ENCODE measurements at places on chromosomes 13 and 19.

- DNase-seq = no peak
Observed at GRCh38 chr13:65881561-65882155, 1348.5 kb downstream of the PCDH9 start.

DNA sequence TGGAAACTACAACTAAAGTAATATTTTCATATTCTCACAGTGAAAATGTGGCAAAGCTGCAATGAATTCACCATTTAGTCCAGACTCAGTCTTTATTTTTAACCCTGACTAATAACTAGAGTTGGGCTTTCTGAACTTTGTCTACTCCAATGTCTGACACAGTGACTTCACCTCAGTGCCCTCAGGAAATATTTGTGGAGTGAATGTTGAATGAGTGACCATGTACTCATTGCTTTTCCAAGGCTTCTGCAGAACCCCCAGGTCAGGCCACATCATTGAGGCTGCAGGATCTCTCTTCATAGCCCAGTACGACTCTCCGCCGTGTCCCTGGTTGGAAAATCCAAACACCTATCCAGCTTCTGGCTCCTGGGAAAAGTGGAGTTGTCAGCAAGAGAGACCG, 1.8 kb downstream of the ZNF175 start:
- DNase-seq = no peak

GRCh38 chr13:80340651-80341100, 250 bp downstream of the SPRY2 start:
- no peak for DNase-seq

DNA sequence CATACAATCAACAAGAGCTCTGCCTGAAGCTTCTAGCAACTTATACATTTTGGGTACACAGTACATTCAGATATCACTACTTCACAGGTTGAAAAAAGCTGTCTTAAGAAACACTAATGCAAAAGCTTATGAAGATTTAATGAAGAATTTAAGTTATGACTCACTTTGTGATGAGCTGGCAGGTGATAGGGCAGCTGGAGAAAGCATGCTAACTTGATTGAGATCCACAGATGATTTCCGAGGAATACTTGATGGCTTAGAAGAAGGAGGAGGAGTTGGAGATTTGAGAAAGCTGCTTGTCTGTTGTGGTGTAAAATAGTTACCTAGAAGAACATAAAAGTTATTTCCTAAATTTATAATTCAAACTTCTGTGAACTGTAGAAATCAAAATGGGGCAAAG, 23.3 kb downstream of the EXOSC8 start:
- no peak for DNase-seq

DNA sequence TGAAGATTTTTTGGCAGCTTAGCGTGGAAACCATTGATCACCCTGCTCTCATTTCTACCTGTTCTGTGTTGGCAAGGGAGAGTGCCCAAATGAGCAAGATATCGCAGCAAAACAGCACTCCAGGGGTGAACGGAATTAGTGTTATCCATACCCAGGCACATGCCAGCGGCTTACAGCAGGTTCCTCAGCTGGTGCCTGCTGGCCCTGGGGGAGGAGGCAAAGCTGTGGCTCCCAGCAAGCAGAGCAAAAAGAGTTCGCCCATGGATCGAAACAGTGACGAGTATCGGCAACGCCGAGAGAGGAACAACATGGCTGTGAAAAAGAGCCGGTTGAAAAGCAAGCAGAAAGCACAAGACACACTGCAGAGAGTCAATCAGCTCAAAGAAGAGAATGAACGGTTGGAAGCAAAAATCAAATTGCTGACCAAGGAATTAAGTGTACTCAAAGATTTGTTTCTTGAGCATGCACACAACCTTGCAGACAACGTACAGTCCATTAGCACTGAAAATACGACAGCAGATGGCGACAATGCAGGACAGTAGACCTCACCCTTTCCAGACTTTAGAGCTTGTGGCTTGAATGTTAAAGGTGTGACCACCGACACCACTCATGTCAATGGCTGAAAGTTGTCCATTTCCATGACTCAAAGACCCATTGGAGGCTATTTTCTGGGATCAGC, 5.8 kb downstream of the CEBPG start:
- no peak for DNase-seq

GRCh38 chr19:18626906-18627305, 9.9 kb upstream of the KLHL26 start:
- no peak for DNase-seq

GRCh38 chr19:12757544-12758274, 6.1 kb downstream of the BEST2 start:
- peak; percentile 74 for DNase-seq

DNA sequence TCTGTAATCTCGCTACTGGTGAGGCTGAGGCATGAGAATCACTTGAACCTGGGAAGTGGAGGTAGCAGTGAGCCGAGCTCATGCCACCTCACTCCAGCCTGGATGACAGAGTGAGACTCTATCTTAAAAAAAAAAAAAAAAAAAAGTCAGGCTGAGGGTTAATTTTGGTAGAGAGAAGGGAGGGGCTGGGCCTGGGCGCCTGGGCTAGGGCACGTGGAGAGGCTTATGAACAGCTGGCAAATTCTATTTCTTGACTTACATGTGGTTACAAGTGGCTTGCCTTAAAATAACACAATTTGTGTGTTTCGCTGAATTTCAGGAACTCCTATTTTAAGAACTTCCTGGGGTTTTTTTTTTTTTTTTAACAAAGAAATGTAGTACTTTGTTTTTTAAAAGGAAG, 47.6 kb upstream of the MAP3K10 start:
- DNase-seq = no peak

DNA sequence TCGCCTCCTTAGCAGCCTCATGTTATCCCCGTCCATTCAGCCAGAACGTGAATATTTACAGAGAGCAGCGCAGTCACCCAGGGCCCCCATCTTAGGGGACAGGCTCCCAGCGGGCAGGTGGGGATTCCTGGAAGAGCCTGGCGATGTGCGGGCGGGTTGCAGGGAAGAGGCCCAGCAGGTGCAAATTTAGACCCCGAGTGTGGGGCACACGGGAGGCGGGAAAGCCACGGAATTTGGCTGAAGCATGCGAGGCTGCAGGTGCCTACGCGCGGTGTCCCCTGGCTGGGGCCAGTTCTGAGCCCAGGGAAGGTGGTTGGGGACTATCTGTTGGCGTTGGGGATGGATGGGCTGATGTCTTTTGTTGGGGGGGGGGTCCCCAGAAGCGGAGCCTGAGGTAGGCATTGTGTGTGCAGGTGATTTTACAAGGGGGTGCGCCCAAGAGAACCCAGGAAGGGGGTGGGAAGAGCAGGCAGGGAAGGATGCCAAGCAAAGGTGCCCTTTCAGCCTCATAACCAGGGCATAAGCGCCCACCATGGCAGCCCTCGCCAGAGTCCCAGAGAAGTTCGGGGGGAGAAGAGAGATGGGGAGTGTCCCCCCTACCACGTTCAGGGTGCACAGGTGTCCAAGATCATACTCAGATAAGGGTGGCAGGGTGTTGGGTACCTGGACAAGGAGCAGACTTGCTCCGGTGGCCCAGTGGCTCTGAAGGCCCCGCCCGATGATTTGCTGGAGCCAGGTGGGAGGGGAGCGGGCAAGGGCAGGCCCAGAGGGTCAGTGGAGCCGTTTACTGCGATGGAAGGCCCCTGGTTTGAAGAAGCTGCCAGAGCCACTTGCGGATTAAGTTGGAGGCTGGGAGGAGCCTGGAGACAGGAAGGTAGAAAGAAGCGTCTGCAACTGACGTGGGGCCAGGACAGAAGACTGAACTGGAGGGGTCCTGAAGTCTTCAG, 1.2 kb downstream of the TPGS1 start:
- no peak for DNase-seq
